M059J (cell line): ENCODE measurements at places on chromosomes 4 and X.

GRCh38 chr4:60911127-60911526 is 289.0 kb upstream of the ADGRL3 start:
- no peak for DNase-seq

DNA sequence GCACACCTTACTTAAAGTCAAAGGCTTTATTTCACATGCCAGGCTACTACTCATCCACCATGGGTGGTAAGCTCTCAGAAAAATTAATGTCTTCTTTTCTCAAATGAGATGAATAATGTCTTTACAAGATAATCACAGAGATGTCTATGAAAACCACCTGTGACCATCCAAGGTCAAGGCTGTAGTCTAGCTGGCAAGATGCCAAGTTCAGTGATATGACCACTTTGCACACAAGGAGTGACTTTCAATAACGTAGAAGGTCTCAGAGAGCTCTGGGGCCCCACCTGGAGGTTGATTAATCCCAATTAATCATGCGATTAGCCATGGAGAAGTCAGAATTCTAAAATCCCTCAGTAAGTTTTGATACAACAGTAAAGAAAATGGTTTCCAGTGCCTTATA is 20.5 kb downstream of the ANOS1 start:
- DNase-seq, result no peak

- DNase-seq, result no peak
These were observed 61.4 kb downstream of the BEX1 start for GRCh38 chrX:103002576-103002975.

DNA sequence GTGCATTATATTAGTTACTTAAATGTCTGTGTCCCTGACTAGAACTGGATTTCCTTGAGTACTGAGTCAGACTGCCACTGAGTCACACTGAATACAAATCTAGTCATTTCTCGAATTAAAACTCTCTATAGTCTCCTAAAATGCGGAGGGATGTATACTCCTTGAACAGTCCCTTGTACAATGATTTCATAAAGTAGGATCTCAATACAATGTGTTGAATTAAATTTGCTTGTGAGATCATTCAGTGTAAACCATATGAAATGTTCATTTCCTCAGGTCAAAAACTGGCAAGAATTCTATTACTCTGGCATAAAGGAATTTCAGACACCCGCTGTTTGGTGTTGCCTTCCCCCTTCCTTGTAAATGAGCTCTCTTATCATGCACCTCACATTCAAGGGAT is 17.5 kb upstream of the FAM241A start:
- peak; percentile 26 for DNase-seq

- no peak for DNase-seq
These were observed 119.8 kb upstream of the SLC34A2 start for GRCh38 chr4:25535701-25536473.

- DNase-seq, result peak; percentile 27
These were observed 469.2 kb upstream of the DIPK2B start for GRCh38 chrX:45669715-45670340.

DNA sequence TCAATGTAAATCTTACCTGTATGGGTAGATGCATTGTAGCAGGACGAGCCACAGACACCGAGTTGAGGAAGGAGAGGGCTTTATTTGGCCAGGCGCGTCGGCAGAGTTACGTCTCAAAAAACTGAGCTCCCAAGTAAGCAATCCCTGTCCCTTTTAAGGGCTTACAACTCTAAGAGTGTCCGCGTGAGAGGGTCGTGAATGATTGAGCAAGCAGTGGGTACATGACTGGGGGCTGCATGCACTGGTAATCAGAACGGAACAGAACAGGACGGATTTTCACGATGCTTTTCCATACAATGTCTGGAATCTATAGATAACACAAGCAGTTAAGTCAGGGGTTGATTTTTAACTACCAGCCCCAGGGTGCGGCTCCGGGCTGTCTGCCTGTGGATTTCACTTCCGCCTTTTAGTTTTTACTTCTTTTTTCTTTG is 524.9 kb upstream of the HTR2C start:
- DNase-seq, result no peak

DNA sequence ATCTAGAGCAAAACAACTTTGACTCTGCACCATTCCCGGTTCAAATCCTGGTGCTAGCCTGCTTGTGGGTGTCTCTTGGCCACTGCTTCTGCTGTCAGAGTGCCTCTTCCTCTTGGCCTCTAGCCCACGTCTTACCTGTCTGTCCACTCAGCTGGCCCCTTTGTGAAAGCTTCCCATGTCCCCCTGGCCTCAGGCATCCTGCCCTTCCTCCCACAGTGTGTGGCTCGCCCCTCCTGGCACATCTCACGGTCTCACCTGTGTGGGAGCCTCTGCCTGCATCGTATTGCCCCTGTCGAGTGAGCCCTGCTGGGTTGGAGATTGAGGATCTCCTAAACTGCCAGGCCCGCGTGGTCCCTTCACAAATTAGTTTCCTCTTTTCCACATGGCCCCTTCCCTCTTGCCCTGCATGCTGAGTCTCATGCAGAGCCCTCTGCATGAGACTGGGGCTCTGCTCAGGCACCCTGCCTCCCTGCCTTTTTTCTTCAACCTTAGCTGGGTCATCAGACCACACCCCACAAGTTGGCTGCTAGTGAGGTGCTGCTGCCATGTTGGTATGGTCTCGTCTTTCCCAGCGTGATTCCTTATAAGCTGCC is 53.7 kb upstream of the TADA2B start:
- DNase-seq, result no peak

DNA sequence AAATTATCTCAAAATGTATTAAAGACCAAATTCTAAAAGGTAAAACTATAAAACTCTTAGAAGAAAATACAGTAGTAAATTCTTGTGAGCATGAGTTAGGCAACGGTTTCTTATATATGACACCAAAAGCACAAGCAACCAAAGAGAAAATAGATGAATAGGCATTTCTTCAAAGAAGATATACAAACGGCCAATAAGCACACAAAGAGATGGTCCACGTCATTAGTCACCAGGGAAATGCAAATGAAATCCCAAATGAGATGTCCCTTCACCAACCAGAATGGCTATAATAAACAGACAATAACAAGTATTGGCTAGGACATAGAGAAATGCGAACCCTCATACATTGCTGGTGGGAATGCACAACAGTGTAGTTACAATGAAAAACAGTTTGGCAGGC is 44.6 kb downstream of the RAB33A start:
- peak; percentile 12 for DNase-seq

DNA sequence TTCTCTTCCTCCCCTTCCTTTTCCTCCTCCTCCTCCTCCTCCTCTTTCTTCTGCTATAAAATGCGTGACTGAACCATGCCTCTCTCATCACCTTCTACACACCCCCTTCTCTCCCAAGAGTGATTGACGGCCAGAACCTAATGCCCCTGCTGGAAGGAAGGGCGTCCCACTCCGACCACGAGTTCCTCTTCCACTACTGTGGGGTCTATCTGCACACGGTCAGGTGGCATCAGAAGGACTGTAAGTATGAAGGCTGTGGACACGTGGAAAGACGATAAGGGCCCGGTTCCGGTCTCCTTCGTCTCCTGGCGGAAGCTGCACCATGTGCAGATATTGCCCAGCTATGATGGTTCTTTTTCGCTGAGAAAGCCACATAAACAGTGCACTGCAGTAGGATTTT is 12.1 kb upstream of the ARSF start:
- DNase-seq, result no peak

DNA sequence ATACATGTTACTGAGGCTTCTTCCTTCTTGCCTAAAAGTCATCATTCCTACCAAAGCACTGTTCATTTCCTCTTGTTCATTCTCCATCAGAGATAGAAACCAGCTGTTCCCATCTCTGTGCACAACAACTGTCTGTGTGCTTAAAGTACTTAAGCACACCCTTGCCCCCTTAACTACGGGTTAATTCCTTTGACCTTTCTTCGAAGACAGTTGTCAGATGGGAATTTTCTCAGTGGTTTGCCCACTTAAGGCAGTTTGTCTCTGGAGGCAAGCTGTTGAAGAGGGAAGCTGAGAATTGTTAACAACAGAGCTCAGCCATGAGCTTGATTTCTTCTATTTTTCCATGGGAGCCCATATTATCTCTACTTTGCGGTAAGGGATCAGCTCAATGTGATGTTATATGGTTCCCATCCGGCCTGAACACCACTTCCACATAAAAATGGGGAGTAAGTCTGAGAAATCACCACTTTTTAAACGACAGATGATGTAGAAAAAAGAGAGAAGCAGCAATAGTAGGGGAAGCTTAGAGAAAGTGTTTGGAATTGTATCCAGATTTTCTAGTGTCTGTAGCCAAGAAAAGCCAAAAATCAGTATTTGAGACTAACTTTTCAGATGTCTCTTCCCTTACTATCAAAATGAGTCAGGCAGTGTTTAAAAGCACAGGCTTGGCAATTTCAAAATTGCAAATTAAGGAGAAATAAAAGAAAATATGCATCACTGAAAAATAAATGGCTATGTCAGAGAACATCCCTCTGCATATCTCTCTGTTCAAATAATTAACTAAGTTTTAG is 194.4 kb downstream of the SLIT2 start:
- DNase-seq, result no peak

GRCh38 chr4:1249731-1250526 is 999 bp upstream of the CTBP1 start:
- peak; percentile 20 for DNase-seq

- peak; percentile 39 for DNase-seq
These were observed 159.6 kb upstream of the CTSO start for GRCh38 chr4:156113138-156113765.

DNA sequence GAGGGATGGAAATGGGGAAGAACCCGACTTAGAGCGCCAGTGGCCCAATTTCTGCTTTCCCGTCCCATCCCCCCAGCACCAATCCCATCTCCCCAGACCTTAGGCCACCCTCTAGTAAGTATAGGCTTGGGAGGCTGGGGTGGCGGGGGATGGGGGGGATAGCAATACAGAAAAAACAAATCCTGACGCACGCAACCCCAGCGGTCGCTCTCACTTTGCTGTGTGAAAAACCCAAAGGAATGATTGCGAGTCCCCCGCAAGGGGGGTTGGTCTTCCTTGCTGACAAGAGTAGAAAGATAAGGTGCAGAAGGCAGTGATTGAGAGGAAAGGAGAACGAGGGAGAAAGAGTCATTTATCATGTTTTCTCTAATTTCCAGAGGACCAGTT is 863 bp downstream of the CPE start:
- no peak for DNase-seq

DNA sequence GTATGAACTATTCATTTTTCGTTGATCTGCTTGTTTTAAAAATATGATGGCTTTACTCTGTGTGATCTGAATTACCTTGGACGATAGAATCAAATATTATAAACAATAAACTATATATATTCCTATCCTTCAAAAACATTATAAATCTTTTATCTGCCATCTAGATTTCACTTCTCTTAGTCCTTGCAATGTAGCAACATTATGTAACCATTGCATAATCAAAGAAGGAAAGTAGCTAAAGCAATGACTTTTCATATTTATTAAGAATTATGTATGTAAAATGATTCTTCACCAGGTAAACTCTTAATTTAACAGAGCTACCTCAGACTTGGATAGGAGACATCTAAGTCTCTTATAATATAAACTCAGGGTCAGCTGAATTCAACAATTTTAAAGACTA is 210.5 kb downstream of the ADAMTS3 start:
- no peak for DNase-seq

DNA sequence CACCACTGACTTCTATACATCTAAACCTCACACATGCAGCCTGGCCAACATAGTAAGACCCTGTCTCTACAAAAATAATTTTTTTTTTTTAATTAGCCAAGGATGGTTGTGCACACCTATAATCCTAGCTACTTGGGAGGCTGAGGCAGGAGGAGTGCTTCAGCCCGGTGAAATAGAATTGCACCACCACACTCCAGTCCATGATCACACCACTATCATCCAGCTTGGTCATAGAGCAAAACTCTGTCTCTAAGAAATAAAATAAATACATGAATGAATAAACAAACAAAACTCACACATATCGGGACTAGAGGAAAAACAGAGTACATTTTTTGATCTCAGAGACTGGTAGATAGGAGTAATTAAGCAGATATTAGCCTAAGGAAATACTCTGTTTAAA is 66.6 kb upstream of the PDE5A start:
- no peak for DNase-seq

- no peak for DNase-seq
These were observed 103.3 kb downstream of the SHROOM3 start for GRCh38 chr4:76538296-76538695.

DNA sequence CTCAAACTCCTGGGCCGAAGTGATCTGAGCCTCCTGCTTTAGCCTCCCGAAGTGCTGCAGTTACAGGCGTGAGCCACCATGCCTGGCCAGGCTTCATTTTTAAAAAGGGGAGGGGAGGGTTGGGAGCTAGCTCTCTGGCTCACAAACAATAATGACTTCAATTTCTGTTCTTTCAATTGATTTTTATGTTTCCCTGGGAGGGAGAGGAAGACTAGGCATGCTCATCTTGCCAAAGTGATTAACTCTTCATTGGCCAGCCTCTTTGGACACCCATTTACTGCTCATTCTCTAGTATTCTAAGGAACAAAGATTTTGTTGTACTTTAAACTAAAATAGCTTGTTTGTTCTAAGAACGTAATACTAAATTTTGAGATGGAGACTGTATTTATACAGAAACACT is 43.4 kb upstream of the TRIM2 start:
- DNase-seq, result no peak

- no peak for DNase-seq
These were observed 42.2 kb downstream of the METTL14 start for GRCh38 chr4:118727360-118727759.

- no peak for DNase-seq
These were observed 146.5 kb downstream of the IL1RAPL2 start for GRCh38 chrX:104712515-104712914.

GRCh38 chrX:1610166-1610565 is 4.7 kb upstream of the ASMT start:
- no peak for DNase-seq

DNA sequence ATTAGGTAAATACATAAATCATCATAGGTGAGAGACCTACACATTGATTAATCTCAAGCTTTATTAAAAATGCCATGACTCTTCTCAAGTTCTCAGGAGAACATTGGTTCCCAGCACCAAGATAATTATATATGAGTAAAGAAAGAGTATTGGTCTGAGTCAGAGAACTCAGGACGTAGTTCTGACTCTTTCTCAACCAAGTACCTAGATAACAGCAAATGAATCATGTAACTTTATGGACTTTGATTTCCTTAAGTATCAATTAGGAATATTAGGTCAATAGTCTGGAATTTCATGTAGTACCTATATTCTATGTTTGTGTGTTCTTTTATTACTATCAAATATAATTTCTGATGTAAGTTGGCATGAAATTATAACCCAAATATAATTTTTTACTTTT is 409.9 kb downstream of the GABRG1 start:
- DNase-seq, result no peak

- peak; percentile 50 for DNase-seq
These were observed 128.2 kb downstream of the ARSF start for GRCh38 chrX:3169421-3169820.

DNA sequence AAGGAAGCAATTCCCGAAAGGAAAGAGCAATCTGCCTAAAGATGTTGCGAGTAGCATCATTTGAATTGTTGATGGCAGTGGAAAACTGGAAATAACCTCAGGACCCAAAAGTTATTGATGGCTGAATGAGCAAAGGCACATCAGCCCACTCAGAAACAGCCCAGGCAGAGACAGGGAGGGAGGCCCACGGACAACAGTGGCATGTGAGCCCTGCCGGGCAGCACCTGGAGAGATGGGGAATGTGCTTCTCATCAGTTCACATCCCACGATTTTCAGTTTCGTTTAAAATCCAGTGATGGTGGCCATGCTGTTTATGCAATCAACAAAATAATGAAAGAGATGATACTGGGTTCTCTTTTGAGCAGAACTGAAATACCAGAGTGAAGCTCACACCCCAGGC is 80.0 kb downstream of the JAKMIP1 start:
- no peak for DNase-seq
